ENCODE measurements at places on chromosomes 2 and 18.

- no peak for DNase-seq
These were observed 1.2 kb upstream of the ALPP start for GRCh38 chr2:232377319-232377718.

- DNase-seq, result no peak
These were observed 25.7 kb downstream of the ADI1 start for GRCh38 chr2:3493615-3494007.

- DNase-seq, result no peak
These were observed 82.6 kb downstream of the AGAP1 start for GRCh38 chr2:235576337-235576910.

GRCh38 chr2:168494190-168494711 lies 38.2 kb downstream of the CERS6 start:
- no peak for DNase-seq

DNA sequence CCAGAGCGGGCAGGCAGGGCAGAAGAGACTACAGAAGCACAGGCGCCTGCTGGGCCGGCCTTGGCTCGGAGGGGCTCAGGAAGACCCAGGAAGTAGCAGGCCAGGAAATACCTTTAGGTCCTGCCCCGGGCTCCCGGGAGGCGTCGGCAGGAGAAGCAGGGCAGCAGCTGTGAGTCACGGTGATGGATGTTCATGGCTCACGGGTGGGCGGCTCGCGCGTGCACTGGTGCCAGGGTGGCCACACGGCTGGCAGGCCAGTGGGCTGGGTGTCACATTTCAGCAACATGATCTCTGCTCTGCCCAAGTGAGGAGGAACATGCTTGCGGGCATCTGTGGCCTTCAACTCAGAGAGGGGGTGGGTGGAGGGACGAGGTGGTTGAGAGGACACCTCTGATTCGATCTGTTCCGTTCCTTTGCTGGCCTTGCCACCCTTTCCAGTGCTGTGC lies 139.3 kb downstream of the KLHL29 start:
- DNase-seq, result no peak

DNA sequence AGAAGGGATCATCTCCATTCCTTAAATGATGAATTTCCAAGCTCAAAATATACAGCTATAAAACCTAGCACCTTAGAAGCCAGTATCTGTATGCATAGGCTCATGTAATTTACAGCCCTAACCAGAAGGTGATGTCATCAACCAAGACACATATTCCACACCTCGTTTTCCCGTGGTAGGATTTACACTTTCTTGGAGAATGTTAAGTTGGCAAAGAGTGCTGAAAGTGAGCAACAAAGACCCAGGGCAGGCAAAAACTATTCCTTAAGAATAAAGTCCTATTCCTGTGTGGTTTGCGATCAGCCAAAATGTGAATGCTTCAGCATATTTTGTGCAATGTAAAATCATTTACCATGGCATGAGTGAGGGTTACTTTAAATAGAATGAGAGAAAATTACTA lies 247.1 kb downstream of the OSR1 start:
- no peak for DNase-seq

DNA sequence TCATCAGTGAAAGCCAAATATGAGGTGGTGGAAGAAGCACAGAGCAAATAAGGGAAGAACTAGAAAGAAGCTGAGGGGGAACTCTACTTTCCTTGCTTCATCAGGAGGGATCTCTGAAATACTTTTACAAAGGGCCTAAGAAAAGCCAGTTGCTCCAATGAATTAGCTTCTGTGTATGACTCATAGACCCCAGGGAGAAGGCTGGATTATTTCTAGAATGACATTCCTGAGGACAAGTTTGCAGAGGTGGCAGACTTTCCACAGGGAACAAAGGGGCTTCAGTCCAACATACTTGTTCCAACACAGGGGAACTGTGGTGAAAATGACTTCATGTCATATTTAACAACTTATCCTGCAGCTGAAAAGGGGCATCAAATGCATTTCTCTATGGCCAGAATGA lies 29.0 kb downstream of the DOK1 start:
- DNase-seq, result no peak

DNA sequence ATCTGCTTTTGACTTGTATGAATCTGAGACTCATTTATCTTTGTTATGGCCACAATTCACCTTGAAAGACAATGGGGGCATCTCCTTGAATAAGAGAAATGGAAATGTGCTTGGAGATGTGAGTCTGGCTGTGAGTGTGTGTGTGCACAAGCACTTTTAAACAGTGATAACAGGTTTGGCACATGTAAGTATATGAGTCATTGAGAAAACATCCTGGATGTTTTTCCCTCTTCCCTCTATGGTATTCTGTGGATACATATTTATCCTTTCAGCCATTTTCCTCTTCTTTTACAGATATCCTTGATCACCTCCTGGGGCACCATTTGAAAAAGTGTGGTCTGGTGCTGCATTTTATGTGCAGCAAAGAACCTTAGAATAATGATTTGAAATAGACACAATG lies 317.3 kb upstream of the THUMPD2 start:
- peak; percentile 58 for DNase-seq

- DNase-seq, result no peak
These were observed 359.4 kb downstream of the PTPRM start for GRCh38 chr18:7926526-7926925.

GRCh38 chr2:2887772-2888387 lies 489.7 kb downstream of the EIPR1 start:
- DNase-seq, result no peak

DNA sequence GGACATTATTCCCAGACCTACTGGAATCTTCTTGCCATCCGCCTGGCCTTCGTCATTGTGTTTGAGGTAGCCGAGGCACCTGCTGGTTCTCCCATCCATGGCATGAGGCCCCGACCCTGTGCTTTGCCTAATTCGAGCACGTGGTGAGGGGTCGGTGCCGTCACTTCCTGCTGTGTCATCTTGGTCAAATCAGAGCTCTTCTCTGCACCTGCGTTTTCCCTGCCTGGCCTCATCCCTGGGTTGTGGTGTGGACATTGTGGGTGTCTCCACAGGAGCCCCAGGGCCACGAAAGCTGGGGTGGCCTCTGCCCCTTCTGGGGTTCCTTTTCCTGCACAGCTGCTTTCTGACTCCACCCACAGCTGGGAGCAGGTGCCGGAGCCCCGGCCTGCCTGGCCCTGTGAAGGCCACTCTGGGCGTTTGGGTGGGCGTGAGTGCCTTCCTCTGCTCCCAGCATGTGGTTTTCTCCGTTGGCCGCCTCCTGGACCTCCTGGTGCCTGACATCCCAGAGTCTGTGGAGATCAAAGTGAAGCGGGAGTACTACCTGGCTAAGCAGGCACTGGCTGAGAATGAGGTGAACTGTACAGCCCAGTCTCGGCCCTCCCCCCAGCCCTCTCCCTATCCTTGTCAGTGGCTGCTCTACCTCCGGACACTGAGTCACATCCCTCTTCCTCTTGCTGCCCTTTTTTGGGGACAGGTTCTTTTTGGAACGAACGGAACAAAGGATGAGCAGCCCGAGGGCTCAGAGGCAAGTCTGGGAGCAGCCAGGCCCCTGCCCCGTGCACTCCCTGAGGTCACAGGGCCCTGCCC lies 34.9 kb downstream of the ANO7 start:
- no peak for DNase-seq

Data from fibroblast of skin of left biceps (primary cell).